Fibroblast of villous mesenchyme (primary cell): ENCODE measurements at places on chromosomes 12 and 14.
A peak's percentile ranks its signal among the peaks of the same experiment; 100 is the strongest.

GRCh38 chr14:96205978-96206360, 1.3 kb downstream of the BDKRB2 start:
- DNase-seq: no peak

DNA sequence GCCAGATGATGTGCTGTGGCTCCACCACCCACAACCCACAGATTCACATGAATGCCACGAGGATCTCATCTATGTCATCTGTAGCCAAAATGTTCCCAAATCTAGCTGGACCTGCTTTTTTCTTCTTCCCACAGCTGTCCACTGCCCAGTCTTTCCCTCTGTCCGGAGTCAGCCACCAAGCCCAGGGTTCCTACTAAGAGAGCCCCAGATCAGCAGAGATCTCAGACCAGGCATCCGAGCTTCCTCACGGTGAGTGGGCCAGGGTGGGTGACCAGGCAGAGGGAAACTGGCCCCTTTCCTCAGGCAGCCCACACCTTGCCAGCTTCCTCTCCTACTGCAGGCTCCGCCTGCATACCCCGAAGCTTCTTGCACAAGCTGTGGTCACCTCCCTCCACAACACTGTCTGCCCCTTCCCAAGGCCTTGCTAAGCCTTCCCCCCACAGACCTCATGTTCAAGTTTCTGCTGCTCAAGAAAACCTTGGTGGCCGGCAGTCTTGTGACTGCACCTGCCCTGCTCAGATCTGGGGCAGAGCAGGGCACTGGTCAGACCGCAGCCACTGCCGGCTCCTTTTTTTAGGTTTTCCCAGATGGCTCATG, 81.4 kb downstream of the ACTN1 start:
- DNase-seq: no peak

DNA sequence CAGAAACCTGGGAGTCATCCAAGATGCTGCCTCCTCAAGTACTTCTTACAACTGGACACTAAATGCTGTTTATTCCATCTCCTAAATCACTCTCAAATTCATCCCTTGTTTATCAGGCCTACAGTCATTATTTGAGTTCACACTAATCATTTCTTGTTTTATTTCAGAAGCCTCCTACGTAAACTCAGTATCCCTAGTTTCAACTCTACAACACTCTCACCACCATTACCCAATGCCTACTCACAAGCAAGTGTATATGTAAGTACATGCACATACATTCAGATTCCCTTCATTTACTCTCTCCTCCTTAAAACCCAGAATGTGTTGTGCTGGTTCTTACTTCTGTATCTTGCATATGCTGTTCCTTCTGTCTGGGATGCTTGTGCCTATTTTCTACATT, 43.0 kb downstream of the DDHD1 start:
- DNase-seq: no peak

GRCh38 chr14:35875296-35875695, 49.2 kb downstream of the BRMS1L start:
- peak; percentile 69 for DNase-seq

GRCh38 chr12:109951136-109951535, 45.0 kb downstream of the GIT2 start:
- DNase-seq: peak; percentile 82

DNA sequence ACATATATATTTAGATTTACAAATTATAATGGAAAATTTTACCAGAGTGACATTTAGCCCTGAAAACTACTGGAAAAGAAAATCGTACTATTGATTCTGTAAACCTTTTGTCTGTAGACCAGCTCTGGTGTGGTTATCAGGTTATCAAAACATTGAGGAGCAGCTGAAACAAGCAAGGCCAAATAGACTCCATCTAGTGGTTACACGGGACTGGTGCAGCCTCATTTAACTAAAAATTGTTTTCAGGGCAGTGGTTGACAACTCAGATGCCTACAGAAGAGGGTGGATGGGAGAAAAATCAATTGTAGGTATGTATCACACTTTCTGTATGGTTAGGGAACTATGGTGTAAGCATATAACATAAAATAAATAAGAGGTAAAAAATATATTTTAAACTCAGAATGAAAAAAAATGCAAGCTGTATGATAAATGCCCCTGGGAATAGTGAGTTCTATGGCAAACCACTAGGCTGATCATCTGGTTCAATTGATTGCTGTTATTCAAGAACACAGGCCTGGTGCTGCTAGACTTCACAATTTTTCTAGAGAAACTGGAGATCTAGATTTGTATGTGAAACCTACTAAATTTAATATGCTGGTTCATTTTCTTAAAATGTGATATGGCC, 51.2 kb downstream of the ACSS3 start:
- peak; percentile 43 for DNase-seq
